CD4-positive, CD25-positive, alpha-beta regulatory T cell (primary cell): ENCODE measurements at places on chromosomes 6 and 20.

DNA sequence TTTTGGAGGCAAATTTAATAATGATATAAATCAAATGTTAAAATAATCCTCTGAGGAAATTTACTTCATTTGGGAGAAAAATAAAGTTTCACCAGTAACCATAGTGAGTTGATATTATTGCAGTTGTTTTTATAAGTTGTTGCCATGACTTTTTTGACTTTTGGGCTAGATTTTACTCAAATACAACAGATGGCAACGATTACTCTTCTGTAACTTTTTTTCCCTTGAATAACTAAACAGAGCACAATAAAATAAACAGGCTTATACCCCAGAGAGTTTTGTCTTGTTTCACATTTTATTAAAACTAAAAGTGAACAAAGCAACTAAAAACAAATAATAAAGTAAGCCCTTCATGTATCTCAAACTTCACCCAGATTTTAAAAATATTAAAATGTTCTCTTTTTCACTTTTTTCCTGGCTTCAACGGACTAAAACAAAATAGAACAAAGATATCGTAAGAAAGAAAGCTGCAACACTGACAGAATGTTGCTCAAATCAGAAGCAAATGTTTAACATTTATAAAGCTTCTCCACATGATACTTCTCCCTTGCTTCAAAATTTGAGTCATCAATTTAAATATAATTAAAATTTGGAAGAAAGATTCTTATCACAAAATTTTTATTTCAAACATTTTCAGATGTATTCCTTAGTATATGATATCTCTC is 42.5 kb upstream of the BMP5 start:
- no peak for DNase-seq

DNA sequence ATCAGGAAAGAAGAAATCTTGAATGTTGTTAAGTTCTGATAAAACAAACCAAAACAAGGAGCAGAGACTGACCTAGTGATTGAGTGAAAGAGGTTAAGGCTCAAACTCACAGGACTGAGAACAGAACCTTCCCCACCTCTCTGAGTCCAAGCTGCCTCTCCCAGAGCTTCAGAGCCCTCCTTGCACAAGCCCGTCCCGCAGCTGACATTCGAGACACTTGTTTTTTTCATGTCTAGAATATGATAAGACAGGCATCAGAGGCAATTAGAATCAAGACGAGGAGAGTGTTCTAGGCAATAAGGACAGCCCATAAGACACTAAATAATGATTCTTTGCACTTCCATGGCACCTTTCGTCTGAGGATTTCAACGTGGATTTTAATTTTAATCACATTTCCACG is 140.6 kb downstream of the PXDC1 start:
- no peak for DNase-seq

- no peak for DNase-seq
Measured at GRCh38 chr6:100565439-100566104, 100.9 kb upstream of the SIM1 start.

DNA sequence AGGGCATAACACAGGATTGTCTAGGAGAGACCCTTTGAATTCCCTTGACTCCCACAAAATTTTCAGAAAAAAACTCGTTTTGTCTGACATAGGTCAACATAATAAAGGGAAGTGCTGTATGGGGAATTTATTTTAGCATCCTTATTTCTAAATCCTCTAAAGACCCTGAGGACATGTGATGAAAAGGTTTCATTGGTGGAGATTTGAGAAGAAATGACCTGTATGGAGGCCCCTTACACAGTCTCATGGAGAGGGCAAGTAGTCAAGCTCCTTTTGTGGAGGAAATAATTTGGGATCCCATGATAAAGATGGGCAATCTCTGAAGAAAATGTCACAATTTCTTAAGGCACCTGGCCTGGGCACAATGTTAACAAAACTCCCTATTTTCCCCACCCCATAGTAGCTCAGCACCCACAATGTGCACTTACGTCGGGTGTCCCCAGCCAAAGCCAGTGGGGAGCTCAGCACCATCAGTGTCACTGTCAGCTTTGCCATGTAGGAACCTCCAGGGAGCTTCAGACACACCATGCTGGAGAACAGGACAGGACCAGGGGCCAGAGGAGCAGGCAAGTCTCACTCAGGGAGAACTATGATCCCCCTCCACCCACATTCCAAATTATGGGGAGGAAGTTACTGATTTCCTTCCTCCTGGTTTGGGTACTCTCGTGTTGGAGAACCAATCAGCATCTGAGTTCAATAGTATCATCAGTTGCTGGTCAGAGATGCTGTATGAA is at the start of gene HLA-DRB5:
HLA-DRB5 (minus strand) TSS at position 591 of the 734 bp plus-strand sequence; CDS start at position 528, 63 bp downstream.
- peak; percentile 15 for DNase-seq

DNA sequence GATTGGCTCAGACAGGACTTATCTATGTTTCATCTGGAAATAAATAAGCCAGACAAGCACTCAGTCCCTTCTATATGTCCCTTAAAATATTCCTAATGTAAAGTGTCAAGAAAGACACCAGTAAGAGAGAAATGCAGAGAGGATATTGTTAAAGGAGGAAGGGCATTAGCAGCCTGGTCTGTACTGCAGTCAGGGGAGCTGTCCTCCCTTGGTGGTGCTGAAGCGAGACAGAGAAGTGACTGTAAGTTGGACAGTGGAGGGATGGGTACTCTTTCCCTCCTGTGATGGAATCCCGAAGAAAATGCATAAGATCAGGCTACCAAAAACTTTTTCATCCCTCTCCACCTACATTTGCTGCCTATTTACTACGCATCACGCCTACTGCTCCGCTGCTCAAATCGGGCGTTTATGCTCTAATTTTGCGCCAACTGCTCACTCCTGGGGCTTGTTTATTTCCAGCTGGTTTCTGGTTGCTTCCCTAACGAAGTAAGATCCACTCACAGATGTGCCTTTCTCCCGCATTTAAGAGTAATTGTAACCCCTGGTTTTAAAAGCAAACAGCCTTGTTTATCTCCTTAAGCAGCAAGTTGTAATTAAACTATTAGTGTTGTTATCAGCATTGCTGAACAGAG is 35.2 kb downstream of the PHACTR1 start:
- peak; percentile 2 for DNase-seq

GRCh38 chr6:1605893-1606779 is 3.6 kb upstream of the FOXC1 start:
- DNase-seq, result no peak

DNA sequence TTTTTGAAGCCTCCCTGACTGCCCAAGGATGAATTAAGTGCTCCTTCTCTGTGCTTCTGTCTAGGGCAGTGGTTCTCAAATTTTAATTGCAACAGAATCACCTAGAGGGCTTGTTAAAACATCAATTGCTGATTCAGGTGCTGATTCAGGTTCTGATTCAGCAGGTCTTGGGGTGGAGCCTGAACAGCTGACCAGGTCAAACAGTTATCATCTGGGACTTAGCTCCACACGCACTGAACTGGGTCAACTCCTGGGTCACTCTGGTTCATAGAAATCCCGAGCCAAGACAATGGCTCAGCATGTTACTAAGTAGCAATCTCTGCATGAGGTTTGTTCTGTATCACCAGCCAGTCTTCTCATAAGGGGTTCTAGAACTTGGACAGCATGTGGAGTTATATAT is 192.3 kb downstream of the GJA1 start:
- DNase-seq, result no peak
